Hypothalamus (tissue), 51 donors: ENCODE measurements at places on chromosomes 7 and 10.

- DNase-seq = no peak
These were observed 735.0 kb upstream of the ZWINT start for GRCh38 chr10:57096044-57096443.

- no peak for DNase-seq
These were observed 3.4 kb downstream of the PDGFA start for GRCh38 chr7:516216-516605.

GRCh38 chr10:95820363-95820762 lies 64.4 kb downstream of the ENTPD1 start:
- DNase-seq = no peak

- no peak for DNase-seq
These were observed 355.0 kb downstream of the GLRX3 start for GRCh38 chr10:130491011-130491692.

- DNase-seq = no peak
These were observed 60.6 kb upstream of the KLF14 start for GRCh38 chr7:130794619-130794922.

DNA sequence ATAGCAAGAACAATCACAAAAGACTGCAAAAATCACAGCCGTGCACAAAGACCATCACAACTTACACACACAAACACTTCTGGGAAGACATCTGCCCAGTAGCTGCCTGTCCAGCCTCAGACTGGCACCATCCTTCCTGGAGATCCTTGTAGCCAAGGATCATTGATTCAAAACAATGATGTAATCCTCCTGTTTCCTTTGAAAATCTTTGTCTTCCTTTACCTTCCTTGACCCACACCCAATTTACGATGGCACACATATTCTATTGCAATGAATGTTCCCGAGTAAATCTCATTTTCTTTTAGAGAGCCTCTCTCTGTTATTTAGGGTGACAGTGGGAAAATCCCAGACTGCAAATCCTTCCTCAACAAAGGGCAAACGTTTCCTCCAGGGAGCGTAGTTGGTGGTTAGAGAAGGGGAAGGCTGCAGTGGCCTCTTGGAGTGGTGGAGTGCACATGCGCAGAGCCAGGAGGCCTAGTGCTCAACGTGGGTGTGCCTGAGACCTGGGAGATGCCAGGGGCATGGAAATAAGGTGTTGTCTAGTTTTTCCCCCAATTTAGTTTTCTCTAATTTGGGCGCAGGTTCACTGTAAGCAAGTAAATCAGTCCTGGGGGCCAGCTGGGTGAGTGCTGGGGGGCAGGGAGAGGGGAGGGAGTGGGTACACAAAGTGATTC lies 3.1 kb upstream of the INPP5A start:
- DNase-seq = no peak

DNA sequence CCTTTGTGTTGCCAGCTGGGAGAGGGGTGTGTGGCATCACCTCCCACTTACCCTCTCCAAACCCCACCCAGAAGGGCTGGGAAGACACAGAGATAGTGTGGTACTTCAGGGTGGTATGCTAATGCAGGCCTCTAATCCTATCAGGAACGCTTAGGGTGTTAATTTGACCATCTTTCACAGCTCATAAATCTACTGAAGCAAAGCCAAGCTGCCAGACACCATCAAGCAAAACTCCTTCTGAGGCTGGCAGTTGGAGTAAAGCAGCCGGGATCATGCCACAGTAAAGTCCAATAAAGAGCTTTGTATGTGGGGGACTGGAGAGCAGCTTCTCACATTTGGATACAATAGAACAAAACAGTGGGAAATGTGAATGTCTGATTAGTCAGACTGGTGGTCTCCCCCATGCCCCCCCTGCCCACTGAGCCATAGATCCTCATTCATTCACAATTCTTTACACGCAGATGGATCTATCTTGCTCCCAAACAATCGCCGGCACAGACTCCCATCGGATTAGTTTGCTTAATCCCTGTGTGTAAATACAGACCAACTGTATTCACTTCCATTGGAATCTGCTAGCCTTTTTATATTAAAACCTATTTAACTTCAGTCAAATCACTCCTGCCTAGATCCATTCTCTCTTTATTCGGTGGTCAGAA lies 29.6 kb downstream of the FGFBP3 start:
- no peak for DNase-seq

GRCh38 chr7:151139071-151139790 lies 28.3 kb downstream of the GBX1 start:
- DNase-seq = no peak

DNA sequence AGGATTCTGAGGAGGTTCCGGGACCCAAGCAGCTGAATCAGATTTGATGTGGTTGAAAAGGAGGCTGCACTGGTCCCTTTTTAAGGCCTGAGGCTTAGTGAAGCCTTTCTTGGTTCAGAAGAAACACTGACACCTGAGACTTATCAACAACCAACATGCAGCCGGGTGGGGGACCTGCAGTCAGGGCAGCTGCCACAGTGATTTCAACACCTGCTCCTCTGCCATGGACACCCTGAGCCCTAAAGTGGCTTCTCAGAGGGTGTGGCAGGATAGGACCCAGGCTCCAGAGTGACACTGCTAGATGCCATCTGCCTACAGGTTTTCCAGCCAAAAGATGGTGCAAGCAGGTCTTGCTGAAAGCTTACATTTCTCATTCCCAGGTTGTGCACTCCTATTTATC lies 99.3 kb downstream of the COL13A1 start:
- no peak for DNase-seq

DNA sequence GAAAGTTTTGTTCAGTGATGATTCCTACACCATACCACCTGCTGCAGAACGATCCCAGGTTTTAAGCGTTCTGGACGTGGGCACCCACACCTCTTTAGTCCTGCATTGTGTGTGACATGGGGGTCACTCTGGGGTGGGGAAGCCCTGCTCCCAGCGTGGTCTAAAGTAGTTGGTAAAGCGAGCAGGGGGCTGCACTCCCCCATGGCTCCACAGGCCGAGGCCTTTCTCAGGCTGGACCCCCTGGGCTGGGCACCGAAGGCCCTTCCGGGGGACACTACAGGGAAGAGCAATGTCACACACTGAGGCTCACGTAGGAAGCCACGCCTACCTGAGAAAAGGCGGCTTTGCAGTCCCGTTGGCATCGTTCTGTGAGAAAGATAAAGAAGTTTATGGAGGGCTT lies 12.3 kb downstream of the BRI3 start:
- no peak for DNase-seq

DNA sequence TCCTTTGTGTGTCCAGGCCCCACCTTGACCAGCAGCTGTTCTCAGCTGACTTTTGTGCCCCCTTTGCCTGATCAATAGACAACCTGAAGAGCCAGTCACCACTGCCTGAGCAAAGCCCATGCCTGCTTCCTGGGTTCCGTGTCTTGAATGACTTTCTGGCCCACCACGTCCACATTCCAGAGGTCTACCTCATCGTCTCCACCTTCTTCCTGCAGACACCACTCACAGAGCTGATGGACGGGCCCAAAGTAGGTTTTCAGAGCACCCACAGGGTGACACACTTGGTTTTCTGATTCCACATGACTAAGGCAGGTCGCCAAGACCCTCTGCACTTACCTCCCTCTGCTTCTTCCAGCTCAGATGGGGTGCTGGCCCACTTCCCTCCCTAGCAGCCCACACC lies 126.8 kb downstream of the WDFY4 start:
- no peak for DNase-seq

- no peak for DNase-seq
These were observed 8.8 kb upstream of the ZMIZ1 start for GRCh38 chr10:79059859-79060379.

- DNase-seq = no peak
These were observed 574.9 kb downstream of the GLRX3 start for GRCh38 chr10:130711072-130711471.

- DNase-seq = no peak
These were observed 477.4 kb upstream of the FZD8 start for GRCh38 chr10:36119455-36119854.

DNA sequence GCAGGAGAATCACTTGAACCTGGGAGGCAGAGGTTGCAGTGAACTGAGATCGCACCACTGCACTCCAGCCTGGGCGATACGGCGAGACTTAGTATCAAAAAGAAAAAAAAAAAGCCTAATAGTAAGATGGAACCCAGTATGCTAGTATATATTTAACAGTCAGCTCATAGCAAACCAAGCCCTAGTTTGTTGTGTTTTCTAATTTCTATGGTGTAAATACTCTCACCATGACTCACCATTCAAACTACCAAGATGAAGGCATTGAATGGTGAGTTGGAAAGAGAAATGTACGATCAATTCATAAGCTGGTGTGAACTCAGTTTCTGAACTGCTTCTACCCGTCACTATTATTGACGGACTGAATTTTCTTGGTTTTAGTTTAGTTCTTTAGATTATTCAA lies 173.7 kb upstream of the KAT6B start:
- no peak for DNase-seq

DNA sequence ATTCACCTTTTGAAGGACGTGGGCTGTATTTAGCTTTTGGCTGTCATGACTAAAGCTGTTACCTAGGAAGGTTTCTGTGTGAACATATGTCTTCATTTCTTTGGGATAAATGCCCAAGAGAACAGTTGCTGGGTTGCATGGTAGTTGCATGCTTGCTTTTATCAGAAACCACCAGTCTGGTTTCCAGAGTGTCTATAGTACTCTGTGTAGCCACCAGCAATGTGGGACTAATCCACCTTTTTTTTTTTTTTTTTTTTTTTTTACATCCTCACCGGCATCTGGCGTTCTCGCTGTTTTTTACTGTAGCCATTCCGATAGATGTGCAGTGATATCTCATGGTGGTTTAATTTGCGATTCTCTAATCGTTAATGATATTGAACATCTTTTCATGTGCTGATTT lies 297.8 kb downstream of the SDK1 start:
- no peak for DNase-seq

DNA sequence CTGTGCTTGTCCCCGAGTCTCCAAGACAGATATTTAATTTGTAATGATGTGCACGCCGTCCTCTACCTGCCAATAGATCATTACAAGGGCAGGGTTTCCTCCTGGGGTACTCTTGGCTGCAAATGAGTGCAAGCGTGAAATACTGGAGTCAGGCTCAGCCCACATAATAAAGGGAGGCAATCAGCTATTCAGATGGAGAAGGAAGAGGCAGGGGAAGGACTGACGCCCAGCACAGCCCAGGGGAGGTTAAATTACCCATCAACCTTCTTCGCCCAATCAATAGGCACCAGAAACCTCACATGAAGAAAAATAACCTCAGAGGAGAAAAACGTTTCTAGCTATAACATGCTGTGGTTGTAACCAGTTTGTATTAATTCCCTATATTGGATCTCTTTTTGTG lies 544.9 kb upstream of the ADARB2 start:
- no peak for DNase-seq

GRCh38 chr10:29535778-29536453 lies 98.9 kb downstream of the SVIL start:
- no peak for DNase-seq

- DNase-seq = no peak
These were observed 36.3 kb downstream of the MET start for GRCh38 chr7:116708248-116708647.

DNA sequence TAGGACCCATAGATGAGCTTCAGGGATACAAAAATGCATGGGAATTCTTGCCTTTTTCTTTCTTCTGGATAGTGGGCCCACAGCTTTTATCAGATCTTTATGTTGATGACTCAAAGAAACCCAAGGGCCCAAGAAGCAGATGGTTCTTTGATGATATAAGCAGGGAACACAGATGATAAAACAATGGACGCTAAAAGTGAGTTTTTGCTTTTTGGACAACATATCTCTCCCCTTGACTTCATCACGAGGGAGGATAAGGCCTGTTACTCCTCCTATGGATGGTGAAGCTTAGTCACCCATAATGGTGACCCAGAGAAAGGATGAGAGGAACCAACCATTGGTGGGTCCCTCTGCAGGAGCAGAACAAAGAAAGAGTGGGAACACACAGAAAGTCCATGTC lies 6.5 kb upstream of the OGA start:
- no peak for DNase-seq

GRCh38 chr10:83625831-83626360 lies 513.4 kb upstream of the GHITM start:
- DNase-seq = no peak

DNA sequence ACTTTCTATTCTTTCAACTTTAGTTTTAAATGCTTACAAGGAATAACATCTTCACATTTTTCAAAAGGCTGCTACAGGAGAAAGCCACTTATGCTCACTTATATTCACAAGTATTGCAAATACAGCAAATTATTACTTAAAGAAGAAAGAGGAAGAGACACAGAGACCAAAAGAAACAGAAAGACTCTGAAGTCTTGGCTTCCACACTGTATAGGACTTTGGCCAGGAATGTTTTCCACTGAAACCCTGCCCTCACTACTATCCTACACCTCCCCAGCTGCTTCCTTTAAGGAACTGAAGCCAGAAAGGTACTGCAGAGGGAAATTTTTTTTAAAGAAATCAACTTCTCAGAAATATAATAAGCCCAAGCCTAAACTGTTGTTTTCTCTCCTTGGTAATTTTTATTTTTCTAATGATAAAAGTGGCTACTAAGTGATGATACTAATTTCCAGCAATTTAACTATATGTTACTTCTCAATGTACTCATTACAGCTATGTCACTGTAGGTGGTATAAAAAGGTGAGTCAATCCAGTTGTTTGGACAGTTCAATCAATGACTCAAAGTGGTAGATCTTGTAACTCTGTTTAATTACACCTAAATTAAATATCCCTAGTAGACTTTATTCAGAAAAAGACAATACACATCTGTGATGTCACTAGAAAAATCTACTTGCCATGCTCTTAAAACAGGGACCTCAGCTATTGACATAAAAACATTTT lies 231.6 kb downstream of the GRM8 start:
- no peak for DNase-seq

- no peak for DNase-seq
These were observed 1.8 kb downstream of the HMX2 start for GRCh38 chr10:123149568-123150270.

DNA sequence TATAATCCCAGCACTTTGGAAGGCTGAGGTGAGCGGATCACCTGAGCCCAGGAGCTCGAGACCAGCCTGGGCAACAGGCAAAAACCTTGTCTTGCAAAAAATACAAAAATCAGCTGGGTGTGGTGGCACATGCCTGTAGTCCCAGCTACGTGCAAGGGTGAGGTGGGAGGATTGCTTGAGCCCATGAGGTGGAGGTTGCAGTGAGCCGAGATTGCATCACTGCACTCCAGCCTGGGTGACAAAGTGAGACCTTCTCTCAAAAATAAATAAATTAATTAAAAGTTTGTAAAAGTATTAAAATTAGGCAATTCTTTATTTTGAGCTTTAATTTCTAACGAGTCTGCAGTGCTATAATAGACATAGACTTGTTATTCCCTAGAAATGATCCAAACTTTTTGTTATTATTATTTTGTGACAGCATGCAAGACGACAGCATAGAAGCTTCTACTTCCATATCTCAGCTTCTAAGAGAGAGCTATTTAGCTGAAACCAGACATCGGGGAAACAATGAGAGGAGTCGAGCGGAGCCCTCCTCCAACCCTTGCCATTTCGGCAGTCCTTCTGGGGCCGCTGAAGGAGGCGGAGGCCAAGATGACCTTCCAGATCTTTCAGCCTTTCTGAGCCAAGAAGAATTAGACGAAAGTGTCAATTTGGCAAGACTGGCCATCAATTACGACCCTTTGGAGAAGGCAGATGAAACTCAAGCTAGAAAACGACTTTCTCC lies 11.9 kb downstream of the MYPN start:
- no peak for DNase-seq
